HT1080 (cell line): ENCODE measurements at places on chromosomes 4 and X.

- no peak for DNase-seq
Observed at GRCh38 chrX:8103655-8104054, 67.4 kb downstream of the VCX2 start.

GRCh38 chr4:80767944-80768343 lies 262.6 kb upstream of the BMP3 start:
- no peak for DNase-seq

DNA sequence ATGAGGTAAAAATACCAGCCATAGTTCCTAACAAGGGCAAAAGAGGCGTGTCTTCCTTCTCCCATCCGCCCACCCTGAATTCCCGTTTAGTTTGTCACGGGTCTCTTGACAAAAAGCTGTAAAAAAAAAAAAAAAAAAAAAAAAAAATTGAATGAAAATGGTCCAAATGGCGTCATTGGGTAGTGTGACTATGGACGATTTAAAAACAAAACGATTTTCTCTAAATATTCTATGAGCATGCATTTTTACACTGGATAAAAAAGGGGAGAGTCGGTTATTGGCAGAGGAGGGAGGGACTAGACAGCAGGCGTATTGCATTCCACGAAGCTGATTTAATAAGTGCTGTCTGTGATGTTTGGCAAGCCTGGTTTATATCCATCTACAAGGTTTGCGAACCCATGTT lies at the start of gene FAM133A:
TSS of gene FAM133A (plus strand) at position 338 of the 403 bp plus-strand sequence. CDS start 35,214 bp downstream, outside the sequence.
- no peak for DNase-seq

DNA sequence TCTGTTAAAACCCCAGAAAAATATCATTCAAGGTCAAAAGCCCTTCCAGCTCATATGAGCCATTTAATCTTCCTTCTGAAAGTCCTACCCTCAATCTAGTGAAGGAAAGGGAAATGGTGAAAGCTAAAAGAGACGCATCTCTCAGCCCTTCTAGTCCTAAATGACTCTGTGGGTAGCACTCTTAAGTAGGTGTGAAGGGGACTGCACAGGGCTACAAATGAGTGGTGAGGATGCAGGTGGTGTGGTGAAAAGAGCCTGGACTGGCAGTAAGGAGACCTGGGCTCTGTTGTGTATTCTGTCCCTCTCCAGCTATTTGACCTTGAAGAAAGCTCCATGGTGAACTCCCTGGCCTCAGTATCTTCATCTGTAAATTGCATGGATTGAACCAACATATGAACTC lies 671.8 kb upstream of the DIPK2B start:
- no peak for DNase-seq

DNA sequence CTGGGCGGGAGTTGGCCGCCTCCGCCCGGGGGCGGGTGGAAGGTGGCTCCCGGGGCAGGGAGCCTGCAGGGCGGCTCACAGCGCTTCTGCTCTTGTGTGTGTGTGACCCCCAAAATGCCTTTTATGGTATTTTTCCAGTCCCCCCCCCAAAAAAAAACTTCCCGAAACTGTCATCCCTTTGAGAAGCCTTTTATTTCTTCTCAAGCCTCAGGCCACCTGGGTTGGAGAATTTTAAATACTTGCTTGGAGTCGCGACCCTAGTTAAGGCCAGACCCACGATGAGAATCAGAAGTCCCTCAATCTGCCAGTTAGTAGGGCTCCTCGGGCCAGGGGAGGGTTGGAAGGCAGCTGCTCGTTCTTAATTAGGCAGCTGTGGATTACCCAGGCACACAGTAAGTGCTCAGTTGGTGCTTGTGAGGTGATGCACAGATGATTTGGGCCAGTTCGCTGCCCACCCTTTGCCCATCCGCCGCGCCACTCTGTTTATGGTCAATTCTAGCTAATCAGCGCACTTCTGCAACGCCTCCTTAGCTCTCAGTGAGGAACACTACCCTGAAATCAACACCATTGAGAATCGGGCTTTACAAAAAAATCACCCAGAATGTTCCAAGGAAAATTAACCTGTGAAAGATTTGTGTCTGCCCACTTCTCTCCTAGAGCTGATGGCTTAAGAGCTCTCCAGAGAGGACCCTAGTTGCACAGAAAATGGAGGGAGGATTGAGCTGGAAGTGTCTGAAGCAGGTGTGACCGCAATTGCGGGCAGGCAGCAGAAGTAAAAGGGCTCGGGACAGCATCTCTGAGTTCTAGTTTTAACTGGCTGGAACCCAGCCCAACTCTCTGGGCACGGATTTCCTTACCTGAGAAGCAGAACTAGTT lies 648 bp upstream of the SCD5 start:
- no peak for DNase-seq

GRCh38 chrX:41542536-41542935 lies 95.4 kb downstream of the NYX start:
- DNase-seq, result no peak

- no peak for DNase-seq
Observed at GRCh38 chr4:78311306-78311705, 240.3 kb upstream of the ANXA3 start.

- DNase-seq, result no peak
Observed at GRCh38 chr4:159279084-159279483, 176.2 kb downstream of the RAPGEF2 start.

DNA sequence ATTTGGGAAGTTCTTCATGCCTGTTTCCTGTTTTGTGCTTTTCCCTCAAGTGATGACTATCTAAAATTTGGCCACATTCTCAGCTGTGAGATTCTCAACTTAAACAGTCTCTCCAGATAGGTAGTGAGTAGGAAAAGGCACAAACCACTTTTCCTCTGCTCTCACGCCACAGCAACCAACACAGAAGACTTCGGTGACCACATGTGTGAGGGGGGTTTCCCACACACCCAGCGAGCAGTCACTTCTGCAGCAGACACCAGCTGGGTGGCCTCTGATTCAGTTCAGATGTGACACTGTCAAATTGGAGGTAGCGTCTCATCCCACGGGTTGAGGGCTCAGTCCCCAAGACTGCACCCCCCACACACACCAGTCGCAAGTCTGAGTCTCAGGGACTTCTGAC lies 25.1 kb upstream of the CLDN34 start:
- DNase-seq, result no peak

DNA sequence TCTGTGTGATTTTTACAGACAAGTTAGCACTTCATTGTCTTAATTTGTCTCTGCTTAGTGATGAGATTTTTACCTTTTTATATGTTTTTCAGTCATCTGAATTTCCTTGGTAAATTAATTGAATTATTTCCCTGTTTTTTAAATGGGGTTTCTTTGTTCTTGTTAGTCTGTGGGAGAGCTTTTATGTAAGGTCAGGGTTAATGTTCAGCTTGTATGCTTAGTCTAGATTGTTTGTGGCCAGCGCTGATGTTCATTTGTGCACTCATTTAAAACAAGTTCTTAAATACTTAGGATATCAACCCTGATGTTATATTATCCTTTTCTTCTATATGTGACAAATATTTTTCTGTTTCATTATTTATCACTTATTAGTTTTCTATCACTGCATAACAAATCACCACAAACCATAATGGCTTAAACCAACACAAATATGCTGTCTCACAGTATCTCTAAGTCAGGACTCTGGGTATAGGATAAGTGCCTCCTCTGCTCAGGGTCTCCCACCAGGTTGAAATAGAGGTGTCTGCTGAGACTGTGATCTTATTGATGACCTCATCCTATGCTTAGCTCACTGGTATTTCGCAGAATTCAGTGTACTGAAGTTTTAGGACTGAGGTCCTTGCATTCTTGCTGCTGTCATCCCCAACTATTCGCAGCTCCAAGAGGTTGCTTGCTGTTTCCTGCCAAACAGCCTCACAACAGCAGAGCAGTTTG lies 53.2 kb downstream of the ATP10D start:
- DNase-seq, result no peak

DNA sequence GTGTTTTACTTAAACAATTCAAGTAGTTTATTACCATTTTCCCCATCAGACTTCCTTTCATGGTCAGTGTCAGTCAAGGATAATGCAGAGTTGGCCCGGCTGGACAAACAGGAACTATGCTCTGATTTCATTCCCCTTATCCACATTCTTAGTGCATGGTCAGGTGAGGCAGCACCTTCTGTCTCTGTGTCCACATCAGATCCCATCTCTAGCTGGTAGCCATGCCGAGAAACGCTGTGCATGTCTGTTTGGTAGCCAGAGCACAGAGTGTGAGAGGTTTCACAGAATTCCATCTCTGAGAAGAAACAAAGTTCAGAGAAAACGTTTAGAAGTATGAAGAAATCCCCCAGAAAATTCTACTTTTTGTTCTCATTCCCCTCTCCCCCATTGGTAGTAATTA lies 423.7 kb upstream of the TEX13C start:
- no peak for DNase-seq

GRCh38 chrX:153471663-153472280 lies 1.4 kb upstream of the HAUS7 start:
- DNase-seq, result no peak

DNA sequence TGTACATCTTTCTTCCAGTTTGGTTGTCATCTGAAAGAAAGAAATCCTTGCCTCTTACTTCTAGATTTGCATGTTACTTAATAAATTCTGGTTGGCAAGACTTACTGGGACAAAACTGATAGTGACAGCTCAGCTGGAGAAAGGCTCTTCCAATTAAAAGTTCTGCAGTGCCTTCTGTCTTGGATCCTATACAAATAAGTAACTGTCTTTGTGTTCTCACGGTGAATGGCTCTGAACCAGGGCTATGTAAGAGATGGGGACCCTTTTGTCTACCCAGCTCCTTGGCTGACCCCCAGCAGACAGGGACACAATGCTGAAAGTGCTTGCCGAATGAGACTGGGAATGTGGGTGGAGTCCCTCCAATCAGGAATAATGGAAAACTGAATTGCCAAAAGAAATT lies 89.5 kb downstream of the AASDH start:
- DNase-seq, result no peak

DNA sequence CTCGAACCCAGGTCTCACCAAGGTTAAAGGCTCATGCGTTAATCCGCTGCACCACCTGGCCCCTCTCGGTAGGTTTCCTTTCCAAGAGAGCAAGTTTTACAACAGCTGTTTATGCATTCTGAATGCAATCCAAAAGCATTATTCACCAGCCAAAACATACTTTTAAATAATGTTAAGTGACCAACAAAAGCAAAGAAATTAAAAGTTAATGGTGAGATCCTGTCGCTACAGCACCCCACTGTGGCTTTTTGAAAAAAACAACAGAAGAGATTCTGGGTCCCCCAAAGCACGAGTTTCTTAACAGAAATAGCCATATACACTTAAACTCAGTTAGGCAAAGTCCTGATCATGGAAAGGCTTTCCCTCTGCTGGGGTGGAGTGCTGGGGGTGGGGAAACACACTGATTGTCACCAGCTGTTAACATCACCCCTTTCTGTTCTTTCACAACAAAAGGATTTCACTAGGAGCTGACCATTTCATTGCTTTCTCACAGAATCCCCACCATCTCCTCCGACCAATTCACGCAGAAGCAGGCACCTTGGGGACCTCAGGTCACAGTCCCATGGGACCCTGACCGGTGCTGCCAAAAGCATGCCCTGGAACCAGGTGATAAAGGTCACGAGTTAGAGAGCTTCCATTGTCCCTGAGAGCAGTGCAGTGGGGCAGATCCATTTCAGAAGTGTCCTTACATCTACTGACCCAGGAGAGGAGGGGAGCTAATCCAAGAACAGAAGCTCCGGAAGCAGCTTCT lies 51.2 kb downstream of the ZNF827 start:
- no peak for DNase-seq

DNA sequence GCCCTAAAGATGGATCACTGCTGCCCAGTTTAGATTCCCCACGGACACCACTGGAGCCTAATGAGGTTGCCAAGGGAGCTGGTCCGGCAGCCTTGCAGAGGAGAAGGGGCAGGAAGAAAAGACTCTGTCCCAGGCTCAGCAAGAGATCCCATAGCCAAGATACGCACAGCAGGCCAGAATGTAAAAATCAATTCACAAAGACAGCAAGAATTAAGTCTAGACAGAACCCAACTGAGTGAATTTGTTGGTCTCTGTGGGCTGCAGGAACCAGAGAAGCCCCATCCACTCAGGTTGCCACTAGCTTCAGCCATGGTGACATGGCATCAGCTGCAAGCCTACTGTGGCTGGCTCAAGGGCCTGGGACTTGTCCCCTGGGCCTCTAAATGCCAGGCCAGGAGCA lies 22.9 kb downstream of the TSC22D3 start:
- no peak for DNase-seq

GRCh38 chrX:139708067-139708466 lies at the start of gene MCF2:
TSS of gene MCF2 (minus strand) at chrX:139708167. CDS start at chrX:139651744, 56,423 bp downstream.
- DNase-seq, result no peak

DNA sequence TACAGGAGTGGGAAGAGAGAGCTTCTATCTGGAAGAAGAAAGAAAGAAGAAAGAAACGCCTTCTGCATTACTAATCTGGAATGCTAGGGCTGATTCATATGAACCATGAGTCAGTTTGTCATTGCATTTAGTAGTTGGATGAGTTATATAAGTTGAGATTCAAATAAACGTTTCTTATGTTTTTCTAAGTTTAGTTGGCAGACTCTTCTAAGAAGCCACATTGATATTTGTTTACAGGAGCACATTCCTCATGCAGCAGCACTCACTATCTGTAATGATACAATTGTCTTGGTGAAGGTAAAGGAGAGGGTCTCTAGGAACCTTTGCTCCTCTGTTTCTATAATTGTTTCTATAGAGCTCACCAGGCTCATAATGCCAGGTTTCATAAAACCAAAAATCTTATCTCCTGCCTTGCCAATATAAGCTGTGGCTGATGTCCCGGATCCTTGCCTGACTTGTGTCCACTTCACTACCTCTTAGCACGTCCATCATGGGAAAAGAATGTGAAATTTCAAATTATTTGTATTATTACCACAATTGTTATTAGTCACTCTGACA lies 39.5 kb downstream of the HOPX start:
- DNase-seq, result peak; percentile 98

DNA sequence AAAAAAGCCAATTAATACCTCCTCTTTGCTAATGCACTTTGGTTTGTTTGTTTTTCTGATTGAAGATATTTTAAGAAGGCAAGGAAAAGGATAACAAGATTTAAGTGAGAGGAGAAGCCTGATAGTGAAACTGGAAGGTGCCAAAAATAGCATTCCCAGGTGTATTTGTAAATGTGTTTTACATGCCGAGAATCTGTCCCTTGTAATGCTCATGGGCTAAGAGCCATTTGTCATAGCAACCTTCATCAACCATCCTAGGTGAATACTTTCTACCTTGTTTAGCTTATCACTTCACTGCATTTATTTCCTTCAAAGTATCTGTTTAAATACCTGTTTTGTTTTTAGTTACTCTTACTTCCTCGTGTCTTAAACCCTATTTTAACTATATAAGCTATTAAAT lies 127.8 kb downstream of the KCTD8 start:
- DNase-seq, result no peak

DNA sequence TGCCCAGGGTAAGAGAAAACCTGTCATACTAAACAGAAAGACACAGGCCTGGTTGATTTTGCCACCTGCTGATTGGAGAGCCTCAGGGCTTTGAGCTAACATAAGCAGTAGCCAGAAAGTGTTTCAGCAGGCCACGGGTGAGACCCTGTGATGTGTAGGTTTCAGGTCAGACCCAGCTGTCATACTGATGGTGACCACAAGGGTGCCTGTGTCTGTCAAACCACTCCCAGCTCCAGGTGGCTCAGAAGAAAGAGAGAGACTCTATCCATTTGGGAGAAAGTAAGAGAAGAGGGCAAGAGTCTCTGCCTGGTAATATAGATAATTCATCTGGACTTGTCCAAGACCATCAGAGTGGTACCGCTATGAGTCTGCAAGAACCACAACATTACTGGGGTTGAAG lies 72.8 kb upstream of the NLRP2B start:
- DNase-seq, result no peak
